ENCODE measurements at places on chromosomes 2 and 18.

DNA sequence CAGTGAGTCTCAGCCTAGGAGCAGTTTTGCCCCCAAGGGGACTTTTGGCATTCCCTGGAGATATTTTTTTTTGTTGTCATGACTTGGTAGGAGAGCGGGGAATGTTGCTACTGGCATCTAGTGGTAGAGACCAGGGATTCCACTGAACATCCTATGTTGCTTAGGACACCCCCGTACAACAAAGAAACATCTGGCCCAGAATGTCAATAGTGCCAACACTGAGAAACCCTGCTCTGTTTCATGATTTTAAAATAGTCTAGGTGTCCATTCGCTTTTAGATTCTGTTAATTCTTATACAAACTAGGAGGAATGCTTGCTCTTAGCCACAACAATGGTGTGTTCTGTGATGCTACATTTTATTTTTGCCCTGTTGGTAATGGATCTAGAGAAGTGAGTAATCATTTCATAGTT is 225.8 kb upstream of the SIX3 start:
- H3K27ac ChIP-seq = no peak overlapping the region
- H3K36me3 ChIP-seq = peaks cover 5% of the 10 kb centered on the region

DNA sequence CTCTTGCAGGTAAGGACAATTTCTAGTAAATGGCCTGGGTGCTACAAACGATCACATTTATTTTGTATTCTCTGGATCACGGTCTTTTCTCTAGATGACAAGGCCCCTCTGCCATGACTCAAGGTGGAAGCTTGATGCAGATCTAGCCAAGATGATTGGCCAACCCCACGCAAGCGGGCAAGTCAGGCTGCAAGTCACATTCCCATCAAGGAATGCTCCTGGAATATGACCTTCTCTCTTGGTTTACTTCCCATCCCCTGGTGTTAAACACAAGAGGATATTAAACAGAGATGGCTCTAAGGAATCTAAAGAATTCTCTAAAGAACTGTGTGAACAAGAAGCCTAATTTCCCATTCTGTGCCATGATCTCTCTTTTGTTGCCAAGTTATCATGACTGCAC is 97.3 kb upstream of the SERPINE2 start:
- H3K4me3 ChIP-seq = no peak overlapping the region
- no peaks in the 10 kb centered on the region for H3K36me3 ChIP-seq
- H3K27ac ChIP-seq = no peak overlapping the region
- DNase-seq = no peak

- no peak overlapping the region for H3K27ac ChIP-seq
- no peak for DNase-seq
- peaks cover 4% of the 10 kb centered on the region for H3K4me1 ChIP-seq
- H3K27me3 ChIP-seq = peaks cover 6% of the 10 kb centered on the region
- no peaks in the 10 kb centered on the region for H3K36me3 ChIP-seq
These were observed 28.4 kb upstream of the PTMA start for GRCh38 chr2:231679908-231680284.

DNA sequence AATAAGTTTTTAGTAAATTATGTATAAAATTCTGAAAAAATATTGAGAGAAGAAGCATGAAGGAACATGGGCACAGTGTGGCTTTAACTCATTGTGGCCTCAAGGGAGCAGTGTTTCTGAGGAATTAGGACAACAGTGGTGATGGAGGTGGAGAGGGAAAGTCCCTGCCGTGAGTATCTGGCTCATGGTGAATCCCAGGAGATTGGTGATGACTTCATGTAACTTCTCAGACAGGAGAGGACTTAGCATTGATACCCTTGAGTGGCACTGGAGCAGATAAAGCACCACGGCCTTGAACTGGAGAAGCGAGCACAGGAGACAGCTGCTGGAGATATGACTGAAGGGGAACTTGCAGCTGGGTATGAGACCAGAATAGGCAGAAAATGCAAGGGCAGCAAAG is 35.0 kb upstream of the LRP1B start:
- peaks cover 5% of the 10 kb centered on the region for H3K36me3 ChIP-seq
- no peak overlapping the region for H3K27ac ChIP-seq
- H3K4me1 ChIP-seq = no peaks in the 10 kb centered on the region
- H3K4me3 ChIP-seq = no peak overlapping the region

DNA sequence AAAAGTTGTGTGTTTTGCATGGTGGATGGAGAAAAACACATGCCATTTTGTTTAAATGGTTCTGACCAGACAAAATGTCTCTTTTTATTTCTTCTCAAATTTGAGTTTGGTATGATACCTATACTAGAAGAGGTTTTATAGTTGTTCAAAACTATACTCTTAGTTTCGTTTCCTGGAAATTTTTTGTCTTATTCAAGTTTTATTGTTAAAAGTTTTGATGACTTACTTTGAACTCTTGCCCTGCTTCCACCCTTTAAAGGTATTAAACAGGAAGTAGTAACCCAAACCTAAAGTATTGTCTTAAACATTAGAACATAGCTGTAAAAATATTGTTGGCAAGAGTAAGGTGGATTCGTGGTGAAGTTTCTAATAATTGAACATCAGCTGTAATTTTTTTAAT is 98.2 kb downstream of the BABAM2 start:
- no peak for DNase-seq
- H3K27ac ChIP-seq = no peak overlapping the region
- H3K27me3 ChIP-seq = no peaks in the 10 kb centered on the region
- no peak overlapping the region for H3K4me3 ChIP-seq
- peaks cover 8% of the 10 kb centered on the region for H3K36me3 ChIP-seq

DNA sequence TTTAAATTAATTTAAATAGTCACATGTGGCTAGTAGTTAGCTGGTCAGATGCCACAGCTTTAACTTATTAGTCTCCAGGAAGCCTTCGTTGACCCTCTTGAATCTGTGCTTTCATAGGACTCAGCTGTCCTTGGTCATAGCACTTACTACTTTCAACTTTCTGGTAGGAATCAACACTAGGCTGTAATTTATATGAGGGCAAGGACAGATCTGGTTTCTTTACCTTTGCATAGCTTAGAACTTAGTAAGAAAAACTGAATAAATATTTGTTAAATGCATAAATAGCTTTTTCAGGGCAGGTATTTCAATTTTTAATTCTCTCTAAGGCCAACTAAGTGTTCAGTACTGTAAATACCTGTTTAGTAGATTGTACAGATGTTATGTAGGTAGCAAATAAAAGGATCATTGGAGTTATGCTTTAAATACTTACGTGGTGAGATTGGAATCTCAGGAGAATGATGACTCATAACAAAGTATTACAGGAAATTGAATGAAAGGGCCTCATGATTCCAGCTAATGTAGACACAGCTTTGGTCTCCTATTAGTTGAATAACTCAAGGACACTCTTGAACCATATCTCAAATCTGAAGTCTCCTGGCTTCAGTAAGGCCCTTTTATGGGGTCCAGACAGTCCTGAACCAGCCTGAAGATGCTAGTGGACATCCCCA is 2.6 kb downstream of the CLIP4 start:
- no peak for DNase-seq
- peaks cover 27% of the 10 kb centered on the region for H3K4me1 ChIP-seq
- peak overlapping the region; percentile 97 for H3K27ac ChIP-seq
- no peaks in the 10 kb centered on the region for H3K36me3 ChIP-seq

GRCh38 chr2:58890865-58891525 is 649.9 kb upstream of the FANCL start:
- DNase-seq = no peak
- no peak overlapping the region for H3K27ac ChIP-seq
- H3K27me3 ChIP-seq = no peaks in the 10 kb centered on the region
- H3K4me3 ChIP-seq = no peak overlapping the region

Data from natural killer cell treated with Interleukin-12 subunit alpha and Interleukin-12 subunit beta and Interleukin-15 and Interleukin-18, amount 100 ng/mL, for 72 hours (primary cell).